ENCODE measurements at places on chromosomes 3 and 15.

GRCh38 chr3:125055331-125055912 lies 375 bp downstream of the HEG1 start:
- DNase-seq: no peak

DNA sequence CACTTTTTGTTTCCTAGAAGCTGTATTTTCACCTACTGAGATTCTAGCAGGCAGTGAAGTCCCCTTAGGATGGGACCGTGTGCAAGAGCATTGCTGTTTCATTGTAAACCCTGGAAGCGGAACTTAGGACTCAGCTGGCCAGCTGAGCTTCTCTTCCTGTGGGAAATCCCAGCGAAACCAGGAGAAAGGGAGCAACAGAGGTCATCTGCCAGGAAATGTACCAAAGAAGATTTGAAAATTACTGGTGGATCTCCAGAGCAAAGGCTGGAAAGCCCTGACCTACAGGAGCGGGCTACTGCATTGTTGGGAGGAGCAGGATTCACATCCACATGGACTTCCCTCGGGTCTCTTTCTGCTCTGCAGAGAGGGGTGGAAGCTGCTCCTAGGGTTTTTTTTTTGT lies 7.6 kb upstream of the ADPRH start:
- DNase-seq: no peak

GRCh38 chr15:42087926-42088800 lies 6.2 kb downstream of the PLA2G4D start:
- DNase-seq: no peak

DNA sequence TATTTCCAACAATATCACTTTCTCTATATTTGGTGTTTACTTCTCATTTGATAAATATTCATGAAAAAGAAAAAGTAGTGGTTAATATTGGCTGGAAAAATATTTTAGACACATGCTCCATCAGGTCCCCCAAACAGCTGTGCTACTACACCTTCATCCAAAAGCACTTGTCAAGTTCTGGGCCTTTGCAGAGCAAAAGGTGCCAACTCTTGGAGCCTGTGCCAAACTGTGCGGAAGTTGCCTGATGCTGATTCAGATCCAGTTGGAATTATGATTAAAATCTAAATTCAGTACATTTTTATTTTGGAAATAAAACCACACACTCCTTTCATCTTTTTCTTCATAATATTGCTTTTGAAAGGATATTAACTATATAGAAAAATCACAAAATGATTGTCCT lies 1497.4 kb upstream of the CADM2 start:
- no peak for DNase-seq

GRCh38 chr3:134485075-134485717 lies 589 bp downstream of the ANAPC13 start:
- peak; percentile 84 for DNase-seq

- DNase-seq: no peak
Measured at GRCh38 chr3:13693441-13693840, 144.5 kb downstream of the FBLN2 start.

DNA sequence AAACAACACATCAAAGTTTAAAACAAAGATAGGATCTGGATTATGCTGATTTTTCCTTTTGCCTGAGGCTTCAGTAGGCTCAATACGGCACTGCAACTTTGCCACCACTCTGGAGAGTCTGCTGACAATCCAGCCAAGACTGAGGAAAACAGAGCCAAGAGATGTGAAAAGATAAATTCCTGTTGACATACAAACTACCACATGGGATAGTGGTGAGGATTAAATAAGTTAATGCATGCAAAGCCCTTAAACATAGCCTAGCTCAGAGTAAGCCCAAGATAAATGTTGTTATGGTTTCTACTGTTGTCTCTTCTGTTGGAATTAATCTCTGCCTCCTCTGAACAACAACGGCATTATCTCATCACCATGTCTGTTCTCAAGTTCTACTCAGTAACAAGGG lies 245.9 kb upstream of the LMCD1 start:
- DNase-seq: no peak

- DNase-seq: no peak
Measured at GRCh38 chr15:25727116-25727515, 136.0 kb downstream of the ATP10A start.

DNA sequence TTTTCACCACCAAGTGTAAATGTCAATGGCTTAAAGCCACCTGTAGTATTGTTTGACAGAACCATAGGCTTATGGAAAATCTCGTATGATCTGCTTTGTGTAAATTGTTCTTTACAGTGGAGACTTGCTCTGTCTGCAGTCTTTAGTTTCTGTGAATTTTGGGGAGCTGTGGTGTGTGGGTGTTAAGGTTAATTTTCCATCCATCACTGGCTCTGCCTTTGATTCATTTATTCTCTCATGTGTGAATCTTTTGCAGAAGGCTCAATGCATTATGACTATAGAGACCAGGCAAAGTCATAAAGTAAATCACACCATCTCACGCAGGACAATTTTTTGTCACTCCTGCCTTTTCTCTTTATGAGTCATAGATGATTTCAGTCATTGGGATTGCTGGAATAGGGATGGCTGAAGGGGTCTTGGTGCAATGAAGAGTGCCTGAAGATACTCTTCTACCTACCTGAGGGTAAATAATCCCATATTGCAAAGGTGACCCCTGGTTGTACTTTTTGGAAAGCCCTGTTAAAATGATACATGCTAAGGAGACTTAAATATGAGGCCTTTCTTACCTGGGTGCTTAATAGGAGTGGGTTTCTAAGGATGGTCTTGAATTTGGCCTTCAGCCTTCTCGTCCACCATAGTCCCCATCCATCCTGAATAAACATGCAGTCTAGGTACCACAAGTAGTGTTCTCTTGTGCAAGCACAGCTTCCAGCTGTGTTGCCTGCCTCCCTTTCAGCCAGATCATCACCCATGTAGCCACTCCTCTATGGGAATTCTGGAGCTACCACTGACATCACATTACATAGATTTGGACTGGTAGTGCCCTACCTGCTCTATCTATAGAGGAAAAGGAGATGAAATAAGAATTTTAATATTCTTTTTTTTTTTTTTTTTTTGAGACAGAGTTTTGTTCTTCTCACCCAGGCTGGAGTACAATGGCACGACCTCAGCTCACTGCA lies 14.3 kb downstream of the TGFBR2 start:
- no peak for DNase-seq

DNA sequence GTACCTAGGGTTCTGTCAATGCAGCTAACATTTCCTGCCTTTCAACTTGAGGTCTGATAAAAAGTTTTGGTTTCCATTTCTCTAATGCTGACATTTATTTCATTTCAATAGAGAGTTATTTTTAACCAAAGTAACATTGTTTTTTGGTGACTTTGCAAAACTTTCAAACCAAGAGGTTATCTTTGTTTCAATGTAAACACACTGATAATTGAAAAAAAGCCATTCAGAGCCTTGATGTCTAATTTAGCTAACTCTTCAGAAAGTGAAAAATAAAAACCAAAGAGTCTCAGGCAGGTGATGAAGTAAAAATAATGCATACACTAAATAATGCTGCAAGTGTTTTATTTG lies 9.6 kb upstream of the TIPARP start:
- DNase-seq: no peak

GRCh38 chr3:193148688-193149473 lies 92.1 kb upstream of the PLAAT1 start:
- DNase-seq: no peak

- no peak for DNase-seq
Measured at GRCh38 chr15:63308491-63308890, 31.1 kb downstream of the APH1B start.

DNA sequence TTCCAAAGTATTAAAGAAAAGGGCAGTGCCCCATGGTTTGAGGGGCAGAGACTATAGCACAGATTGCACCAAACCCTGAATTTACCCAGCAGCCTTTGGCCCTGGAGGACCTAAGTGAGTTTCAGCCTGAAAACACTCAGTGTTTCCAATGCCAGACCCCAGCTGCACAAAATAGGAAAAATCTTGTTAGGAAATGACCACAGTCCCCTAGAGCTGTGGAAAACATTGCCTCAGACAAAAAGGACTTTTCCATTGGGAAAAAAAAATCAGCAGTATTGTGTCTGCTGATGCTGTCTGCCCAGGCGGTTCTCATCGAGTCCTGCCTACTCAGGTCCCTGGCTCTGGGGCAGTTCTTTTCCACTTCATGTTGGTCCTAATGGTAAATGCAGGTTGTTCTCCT lies 121.7 kb upstream of the DLG1 start:
- no peak for DNase-seq

DNA sequence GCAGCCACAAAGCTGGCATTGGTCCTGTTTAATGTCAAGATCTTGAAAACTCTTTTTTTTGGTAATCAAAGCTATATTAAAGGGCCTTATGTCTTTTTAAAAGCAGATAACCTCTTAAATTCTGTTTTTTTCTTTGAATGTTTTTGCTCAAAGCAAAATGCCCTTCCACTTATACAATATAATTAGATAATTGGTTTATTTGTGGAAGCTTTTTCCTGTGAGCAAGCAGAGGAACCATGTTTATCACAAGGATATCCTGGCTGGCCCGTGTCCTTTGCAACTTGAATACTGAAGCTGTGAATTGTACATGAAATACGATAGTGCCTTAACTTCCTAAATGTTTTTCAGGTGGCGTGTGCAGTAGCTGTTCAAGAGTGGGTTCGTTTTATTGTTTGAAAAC lies 2.6 kb downstream of the ST3GAL6 start:
- no peak for DNase-seq

Measured in T-helper 2 cell (primary cell).